ENCODE measurements at places on chromosomes 1 and 21. TPM values are rescaled to one million over a fixed set of nuclear protein-coding genes. Genes with fewer than 3 reads are reported as not detected.

DNA sequence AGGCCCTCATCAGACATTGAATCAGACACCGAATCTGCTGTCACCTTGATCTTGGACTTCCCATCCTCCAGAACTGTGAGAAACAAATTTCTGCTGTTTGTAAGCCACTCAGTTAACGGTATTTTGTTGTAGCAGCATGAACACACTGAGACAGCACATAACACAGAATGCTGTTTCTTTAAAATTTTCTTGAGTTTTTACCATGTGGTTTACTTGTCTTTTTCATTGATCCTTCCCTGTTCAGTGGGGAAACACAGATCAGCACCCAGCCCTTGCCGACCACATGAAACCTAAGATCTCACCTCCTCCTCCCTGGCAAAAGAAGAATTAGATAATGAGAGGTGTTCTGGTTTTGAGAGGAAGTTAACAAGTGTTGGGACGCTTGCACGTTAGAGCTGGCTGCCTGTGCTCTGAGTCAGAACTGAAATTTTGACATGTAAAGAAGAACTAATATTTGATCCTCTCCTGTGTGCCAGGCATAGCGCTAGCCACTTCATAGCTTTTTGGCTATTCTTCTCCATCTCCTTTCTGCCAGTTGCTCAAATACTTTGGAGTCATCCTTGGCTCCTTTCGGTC lies 179.6 kb downstream of the DHRS3 start:
- peak overlapping the region; percentile 88 for H3K27ac ChIP-seq
- DNase-seq = peak; percentile 75
- H3K36me3 ChIP-seq = no peaks in the 10 kb centered on the region
- H3K4me1 ChIP-seq = peaks cover 89% of the 10 kb centered on the region

GRCh38 chr1:110783292-110783918 lies 89.5 kb upstream of the CD53 start:
- peaks cover 3% of the 10 kb centered on the region for H3K36me3 ChIP-seq
- H3K4me1 ChIP-seq = peaks cover 62% of the 10 kb centered on the region
- peak overlapping the region; percentile 81 for H3K27ac ChIP-seq
- DNase-seq = peak; percentile 36

DNA sequence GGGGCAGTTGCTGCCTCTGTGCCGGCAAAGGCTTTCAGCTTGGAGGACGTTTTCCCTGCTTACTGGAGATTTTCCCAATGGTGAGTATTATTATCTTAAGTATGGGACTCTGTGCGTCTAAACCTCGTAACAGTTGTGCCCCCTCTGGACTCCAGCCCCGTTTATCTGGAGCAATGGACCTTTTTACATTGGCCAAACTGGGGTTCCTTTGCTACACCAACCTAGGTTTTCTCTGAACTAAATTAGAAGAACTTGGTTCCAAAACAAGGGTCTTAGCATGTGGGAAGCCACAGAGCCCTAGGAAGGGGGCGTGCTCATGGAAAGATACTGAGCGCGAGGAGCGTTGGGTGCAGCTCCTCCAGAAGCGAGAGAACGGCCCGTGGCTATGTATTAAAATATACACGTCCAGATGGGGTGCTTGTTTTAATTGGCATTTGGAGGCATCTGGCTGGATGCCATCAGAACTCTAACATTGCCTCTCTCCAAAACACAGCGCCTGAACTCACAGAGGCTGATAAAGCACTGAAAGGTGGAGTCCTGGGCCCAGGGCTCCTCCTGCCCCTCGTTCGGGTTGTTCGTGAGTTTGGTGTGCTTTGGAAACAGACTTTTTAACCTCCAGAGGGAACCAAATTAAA lies 28.4 kb downstream of the POFUT2 start:
- H3K4me1 ChIP-seq = peaks cover 16% of the 10 kb centered on the region
- no peaks in the 10 kb centered on the region for H3K36me3 ChIP-seq
- DNase-seq = no peak
- no peak overlapping the region for H3K4me3 ChIP-seq

DNA sequence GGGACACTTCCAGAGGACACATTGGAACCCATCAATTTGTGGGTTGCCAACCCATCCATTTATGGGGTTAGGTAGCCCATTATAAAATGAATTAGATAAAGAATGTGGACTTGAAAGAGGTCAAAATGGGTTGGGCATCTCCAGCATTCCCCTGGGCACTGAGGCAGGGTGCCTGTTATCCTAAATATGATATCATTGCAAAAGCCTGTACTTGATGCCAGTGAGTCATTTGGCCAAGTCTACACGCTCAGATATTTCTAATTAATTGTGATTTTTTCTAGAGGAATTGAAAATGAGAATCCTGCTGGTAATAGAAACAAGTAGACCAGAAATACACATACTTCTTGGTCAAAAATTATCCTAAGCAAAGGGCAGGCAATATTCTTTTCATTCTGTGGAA lies 21.9 kb upstream of the NBL1 start:
- peaks cover 9% of the 10 kb centered on the region for H3K4me1 ChIP-seq
- H3K27me3 ChIP-seq = no peaks in the 10 kb centered on the region
- peak overlapping the region; percentile 47 for H3K27ac ChIP-seq
- H3K36me3 ChIP-seq = no peaks in the 10 kb centered on the region
- H3K4me3 ChIP-seq = no peak overlapping the region

DNA sequence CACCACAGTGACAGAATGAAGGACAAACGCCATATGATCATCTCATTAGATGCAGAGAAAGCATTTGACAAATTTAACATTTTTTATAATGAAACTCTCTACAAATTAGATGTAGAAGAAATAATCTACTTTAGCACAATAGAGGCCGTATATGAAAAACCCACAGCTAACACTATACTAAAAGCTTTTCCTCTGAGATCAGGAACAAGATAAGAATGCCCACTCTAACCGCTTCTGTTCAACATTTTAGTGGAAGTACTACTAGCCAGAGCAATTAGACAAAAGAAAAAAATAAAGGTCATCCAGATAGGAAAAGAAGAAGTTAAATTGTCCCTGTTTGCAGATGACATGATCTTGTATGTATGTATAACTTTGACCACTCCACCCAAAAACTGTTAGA lies 109.7 kb downstream of the SLC35F3 start:
- no peak overlapping the region for H3K27ac ChIP-seq
- DNase-seq = no peak
- no peaks in the 10 kb centered on the region for H3K4me1 ChIP-seq
- peaks cover 30% of the 10 kb centered on the region for H3K27me3 ChIP-seq
- H3K36me3 ChIP-seq = no peaks in the 10 kb centered on the region
- no peak overlapping the region for H3K4me3 ChIP-seq

DNA sequence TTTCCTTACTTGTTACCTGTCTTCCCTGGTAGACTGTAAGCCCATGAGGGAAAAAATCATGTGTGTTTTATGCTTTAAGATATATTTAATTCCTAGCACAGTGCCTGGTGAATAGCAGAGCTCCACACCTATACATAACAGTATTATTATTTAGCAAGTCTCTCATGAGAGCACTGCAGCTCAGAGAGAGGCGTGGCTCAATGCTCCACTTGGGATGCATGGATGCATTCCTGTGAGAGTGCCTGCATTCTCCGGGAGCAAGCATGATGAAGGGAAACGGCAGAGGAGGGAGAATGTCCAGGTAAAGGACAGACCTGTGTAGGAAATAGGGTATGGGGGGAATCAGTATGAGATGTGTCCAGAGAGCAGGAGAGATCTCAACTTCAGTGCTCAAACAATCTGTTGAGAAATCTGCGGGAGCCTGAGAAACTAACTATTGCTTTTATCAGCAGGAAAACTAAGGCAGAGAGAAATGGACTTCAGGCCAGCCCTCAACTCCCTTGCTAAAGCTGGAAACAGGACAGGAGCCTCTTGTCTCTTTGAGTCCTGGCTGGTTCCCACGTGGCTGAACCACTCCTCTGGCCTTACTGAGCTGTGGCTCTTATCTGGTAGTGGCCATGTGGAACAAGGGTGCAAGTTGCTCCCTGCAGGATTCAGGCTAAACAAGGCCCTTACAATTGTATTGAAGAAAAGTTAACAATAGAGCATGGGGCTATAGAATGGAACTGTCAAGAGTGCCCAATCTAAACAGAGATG lies 113.1 kb downstream of the KCNN3 start:
- H3K36me3 ChIP-seq = no peaks in the 10 kb centered on the region
- H3K27ac ChIP-seq = peak overlapping the region; percentile 68
- no peak overlapping the region for H3K4me3 ChIP-seq
- no peak for DNase-seq

- H3K4me3 ChIP-seq = no peak overlapping the region
- no peaks in the 10 kb centered on the region for H3K4me1 ChIP-seq
- H3K36me3 ChIP-seq = no peaks in the 10 kb centered on the region
- peaks cover 6% of the 10 kb centered on the region for H3K27me3 ChIP-seq
- H3K27ac ChIP-seq = no peak overlapping the region
Observed at GRCh38 chr1:72637593-72637992, 355.3 kb upstream of the NEGR1 start.

DNA sequence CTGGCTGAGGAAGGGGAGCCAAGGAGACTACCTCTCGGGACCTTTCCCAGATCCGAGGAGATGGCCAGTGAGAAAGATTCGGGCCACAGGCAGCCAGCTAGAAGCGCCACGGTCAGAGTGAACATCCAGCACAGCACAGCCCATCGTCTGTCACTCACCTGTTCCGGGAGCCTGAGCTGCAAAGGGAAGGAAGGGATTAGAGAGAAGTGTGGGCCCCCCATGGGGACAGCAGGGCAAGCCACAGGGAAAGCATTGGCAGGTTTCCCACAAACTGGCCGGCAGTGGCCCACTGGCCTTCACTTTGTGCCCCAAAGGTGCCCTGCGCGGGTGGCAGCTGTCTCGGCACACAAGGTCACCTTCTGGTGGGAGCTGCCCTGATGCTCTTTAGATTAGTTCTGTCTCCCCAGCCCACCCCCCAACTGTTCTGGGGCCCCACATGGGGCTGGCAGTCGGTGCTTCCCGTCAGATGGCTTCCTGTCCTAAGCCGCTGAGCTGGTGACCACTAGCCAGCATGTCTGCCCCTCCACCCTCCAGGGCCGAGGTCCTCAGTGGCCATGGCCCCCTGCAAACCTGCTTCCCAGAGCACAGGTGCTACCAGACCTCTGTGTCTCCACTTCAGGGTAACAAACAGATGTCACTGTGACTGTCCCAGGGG lies 56.7 kb downstream of the LACTBL1 start:
- no peaks in the 10 kb centered on the region for H3K4me1 ChIP-seq
- H3K36me3 ChIP-seq = no peaks in the 10 kb centered on the region
- no peak overlapping the region for H3K27ac ChIP-seq
- H3K4me3 ChIP-seq = no peak overlapping the region

DNA sequence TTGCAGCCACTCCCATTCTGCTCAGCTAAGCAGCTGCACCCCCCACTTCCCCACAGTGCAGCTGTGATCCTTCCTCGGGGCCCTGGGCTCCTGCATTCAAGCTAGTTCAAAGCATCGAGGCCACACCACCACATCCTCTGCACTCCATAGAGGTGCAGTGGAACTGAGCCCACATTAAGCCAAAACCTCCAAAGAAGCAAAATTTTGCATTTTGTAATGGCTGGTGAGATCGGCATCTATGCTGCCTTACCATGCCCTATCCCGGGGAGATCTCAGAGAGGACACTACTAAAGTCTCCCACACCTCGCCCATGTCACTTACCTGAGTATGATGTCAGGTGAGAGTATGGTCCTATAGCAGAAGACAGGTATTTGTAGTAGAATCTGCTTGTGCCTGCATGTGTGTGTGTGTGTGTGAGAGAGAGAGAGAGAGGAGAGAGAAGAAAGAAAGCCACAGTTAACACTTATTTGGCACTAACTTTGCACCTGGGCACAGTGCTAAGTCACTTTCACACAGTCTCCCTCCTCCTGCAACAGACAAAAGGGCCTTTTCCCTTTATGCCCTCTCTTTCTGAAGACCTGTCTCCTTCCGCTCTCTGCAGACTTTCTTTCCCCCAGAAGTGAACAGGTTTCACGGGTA lies 89.8 kb downstream of the KIF14 start:
- DNase-seq = peak; percentile 71
- peak overlapping the region; percentile 66 for H3K27ac ChIP-seq
- peak overlapping the region; percentile 73 for H3K4me3 ChIP-seq
- no peaks in the 10 kb centered on the region for H3K27me3 ChIP-seq

DNA sequence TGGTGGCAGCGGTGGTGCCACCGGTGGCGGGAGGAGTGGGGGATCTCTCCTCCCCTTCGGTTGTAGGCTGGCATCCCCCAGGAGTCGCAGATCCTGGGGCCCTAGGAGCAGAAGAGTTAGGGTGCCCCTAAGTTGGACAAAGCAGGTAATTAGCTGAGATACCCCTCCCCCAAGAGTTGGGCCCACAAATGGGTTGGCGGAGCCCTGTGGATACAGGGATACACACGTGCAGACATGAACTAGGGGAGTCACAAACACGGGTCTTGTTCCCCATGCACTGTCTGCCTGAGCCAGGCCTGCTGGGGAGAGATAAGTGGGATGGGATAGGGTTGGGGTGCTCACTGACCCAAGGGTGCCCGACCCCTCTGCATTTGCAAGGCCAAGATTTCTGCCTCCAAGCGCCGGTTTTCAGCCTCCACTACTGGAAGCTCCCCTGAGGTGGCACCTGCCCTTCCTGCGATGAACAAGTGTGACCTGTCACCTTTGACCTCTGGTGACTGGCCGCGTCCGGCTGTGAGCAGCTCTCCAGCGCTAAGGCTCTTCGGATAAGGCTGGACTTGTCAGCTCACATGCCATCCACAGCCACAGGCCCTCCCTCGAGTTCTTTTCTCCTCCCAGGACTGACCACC lies 1.8 kb downstream of the CCDC17 start:
- no peak overlapping the region for H3K4me3 ChIP-seq
- no peak overlapping the region for H3K27ac ChIP-seq
- no peaks in the 10 kb centered on the region for H3K36me3 ChIP-seq
- no peak for DNase-seq

GRCh38 chr1:223363856-223364684 lies at the start of gene SUSD4:
SUSD4 (minus strand) TSS chr1:223364176; CDS start chr1:223363425, 751 bp downstream.
- H3K27me3 ChIP-seq = peaks cover 25% of the 10 kb centered on the region
- H3K36me3 ChIP-seq = no peaks in the 10 kb centered on the region
- H3K27ac ChIP-seq = peak within 1 kb of the TSS; percentile 63
- H3K4me3 ChIP-seq = peak within 1 kb of the TSS; percentile 88
- H3K4me1 ChIP-seq = peaks cover 6% of the 10 kb centered on the region

GRCh38 chr21:42390696-42391095 lies 5.2 kb downstream of the TMPRSS3 start:
- peaks cover 21% of the 10 kb centered on the region for H3K4me1 ChIP-seq
- DNase-seq = no peak
- no peak overlapping the region for H3K27ac ChIP-seq

GRCh38 chr21:33268737-33269441 lies 2.7 kb downstream of the IL10RB start:
- peaks cover 45% of the 10 kb centered on the region for H3K4me1 ChIP-seq
- no peaks in the 10 kb centered on the region for H3K27me3 ChIP-seq
- peak overlapping the region; percentile 88 for H3K27ac ChIP-seq
- peaks cover 12% of the 10 kb centered on the region for H3K36me3 ChIP-seq

DNA sequence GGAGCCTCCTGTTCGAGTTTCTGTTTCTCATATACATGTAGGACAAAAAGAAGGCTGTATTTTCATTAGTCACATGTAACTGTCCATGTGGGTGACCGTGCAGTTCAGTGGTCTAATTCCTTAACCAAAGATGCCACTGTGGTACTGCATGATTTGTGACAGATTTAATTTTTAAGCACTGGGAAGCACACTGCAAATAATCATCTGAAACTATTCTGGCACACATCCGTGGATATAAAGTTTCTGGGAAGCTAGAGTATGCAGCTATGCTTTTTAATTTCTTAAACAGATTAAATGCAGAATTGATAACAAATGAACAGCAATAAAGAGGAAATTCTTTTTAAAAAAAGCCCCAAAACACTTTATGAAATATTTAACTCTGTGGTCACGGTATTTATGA lies 254.8 kb downstream of the LMO4 start:
- no peaks in the 10 kb centered on the region for H3K36me3 ChIP-seq
- DNase-seq = no peak
- no peaks in the 10 kb centered on the region for H3K27me3 ChIP-seq

The CLCA1 gene
- not detected for total RNA-seq

The TACSTD2 gene
- not detected for total RNA-seq

The RGSL1 gene
- not detected for total RNA-seq

The AGPAT3 gene
- 59.0 TPM for total RNA-seq

The CNTN2 gene
- total RNA-seq = not detected

The ZNF670 gene
- 1.9 TPM for total RNA-seq

The LRRC38 gene
- total RNA-seq = not detected

The LCE1C gene
- not detected for total RNA-seq

The RIT1 gene
- 39.2 TPM for total RNA-seq

Data from naive thymus-derived CD8-positive, alpha-beta T cell (primary cell).